Tongue (tissue), 3 donors: ENCODE measurements at places on chromosomes 3 and 15.
A peak's percentile ranks its signal among the peaks of the same experiment; 100 is the strongest.

DNA sequence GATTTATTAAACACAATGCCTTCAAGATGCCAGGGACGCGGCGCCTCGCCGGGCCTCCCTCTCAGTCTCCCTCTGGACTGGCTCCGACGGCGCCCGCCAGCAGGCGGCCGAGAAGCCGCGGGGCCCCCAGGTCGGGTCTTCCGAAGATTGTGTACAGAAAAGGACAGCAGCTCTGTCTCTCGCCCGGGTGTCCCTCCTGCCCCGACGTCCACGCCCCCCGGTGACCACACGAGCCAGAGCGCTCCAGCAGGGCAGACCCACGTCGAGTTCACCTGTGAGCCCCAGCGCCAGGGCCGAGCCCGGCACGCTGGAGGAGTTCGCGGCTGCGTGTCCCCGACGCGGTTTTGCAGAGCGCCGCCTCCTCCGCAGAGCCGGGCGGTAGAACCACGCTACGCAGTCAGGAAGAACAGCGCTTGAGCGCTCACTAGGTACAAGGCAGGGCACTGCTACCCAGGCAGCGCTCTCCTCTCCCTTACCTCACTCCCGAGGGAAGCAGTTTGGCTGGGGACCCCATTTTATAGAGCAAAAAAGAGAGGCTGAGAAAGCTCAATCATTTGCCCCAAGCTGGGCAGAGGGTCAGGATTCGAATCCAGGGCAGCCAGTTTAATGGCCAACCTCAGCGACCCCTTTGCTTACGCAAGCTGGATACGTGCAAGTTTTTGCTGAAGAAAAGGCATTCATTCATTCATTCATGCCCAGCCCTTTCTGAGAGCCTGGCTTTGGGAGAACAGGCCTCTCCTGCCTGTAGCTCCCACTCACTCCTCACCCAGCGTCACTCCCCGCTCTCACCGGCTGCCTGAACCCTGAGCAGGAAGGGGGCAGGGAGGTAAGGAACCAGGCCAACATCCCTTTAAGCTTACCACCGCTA is 3.0 kb upstream of the TLE3 start:
- peak; percentile 77 for DNase-seq

DNA sequence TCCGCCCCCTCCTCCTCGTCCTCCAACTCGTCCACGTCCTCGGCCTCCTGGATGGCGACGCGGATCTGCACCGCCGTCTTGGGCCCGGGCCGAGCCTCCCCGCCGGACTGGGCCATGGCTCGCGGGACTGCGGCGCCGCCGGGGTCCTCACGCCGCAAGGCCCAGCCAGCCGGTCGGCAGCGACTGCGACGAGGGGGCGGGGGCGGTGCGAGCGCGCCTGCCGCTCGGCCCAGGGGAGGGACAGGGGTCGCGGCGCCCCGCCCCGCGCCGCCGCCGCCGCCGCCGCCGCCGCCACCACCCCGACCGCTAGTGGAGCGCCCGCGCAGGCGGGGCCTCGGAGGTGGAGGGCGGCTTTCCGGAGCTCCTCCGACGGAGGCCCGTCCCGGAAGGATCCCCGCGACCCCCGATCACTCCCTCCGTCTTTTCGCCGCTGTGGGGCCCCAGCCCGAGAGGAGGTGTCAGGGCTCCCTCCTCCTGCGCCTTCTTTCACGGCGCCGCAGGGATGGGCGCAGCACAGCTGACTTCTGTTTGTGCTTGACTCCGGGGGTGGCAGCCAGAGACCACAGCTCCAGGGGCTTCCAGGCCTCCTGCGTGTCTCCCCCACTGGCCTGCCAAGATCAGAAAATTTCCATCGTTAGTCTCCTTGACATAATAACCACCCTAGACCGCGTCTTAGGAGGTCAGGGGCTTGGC is at the start of gene LARP6:
Gene LARP6 (minus strand): TSS at position 185 of the 693 bp plus-strand sequence. CDS start 69 bp downstream, at position 116.
- DNase-seq, result peak; percentile 77

DNA sequence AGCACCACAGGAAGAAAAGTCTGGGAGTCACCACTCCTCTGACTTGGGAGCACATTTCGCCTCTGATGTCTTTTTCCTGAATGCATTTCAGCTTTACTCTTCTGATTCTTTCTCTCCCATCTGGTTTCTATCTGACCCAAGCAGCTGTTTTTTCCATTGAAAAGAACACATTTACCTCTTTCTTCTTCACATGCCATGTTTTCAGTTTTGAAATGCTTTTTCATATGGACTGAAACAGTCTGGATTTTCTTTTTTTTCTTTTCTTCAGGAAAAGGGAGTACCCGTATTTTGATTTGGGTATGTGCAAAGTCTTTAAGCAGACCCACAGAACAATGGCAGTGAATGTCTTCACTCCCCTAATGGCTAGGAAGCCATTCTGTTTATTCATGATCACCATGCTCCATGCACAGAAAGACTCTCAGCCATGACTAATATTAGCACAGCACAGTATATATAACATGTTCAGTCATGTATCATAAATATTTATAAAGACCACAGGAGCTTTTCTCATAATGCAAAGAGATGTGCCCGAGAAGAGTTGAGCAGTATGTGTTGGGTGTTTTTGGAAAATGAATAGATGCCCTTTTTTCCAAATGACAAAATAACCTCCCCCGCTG is 82.7 kb upstream of the LRIG1 start:
- DNase-seq, result no peak

- peak; percentile 66 for DNase-seq
Measured at GRCh38 chr15:82040390-82040789, 5.4 kb downstream of the MEX3B start.

DNA sequence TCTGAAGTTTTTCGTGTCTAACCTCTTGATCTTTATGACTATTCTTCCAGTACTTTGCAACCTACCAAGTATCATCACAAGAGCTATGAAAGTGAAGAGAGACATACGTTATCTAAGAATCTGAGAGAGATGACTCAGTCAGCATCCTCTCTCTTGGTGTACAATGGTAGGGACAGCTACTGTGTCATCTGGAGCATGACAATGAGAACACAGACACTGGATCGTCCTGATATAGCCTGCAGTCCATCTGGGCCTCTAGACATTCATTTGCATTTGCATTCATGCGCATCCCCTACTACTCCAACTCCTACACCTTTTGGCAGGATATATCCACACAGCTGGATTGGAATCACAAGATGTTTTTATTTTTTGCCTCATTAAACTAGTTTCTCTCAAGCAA is 115.2 kb downstream of the PEX5L start:
- no peak for DNase-seq
